Natural killer cell (primary cell): ENCODE measurements at places on chromosomes 3 and 15. TPM values are rescaled to one million over a fixed set of nuclear protein-coding genes. Genes with fewer than 3 reads are reported as not detected.

- H3K36me3 ChIP-seq, result peaks cover 60% of the 10 kb centered on the region
- DNase-seq, result no peak
- no peak overlapping the region for H3K27ac ChIP-seq
- H3K4me3 ChIP-seq, result no peak overlapping the region
- H3K4me1 ChIP-seq, result no peaks in the 10 kb centered on the region
- H3K27me3 ChIP-seq, result no peaks in the 10 kb centered on the region
Measured at GRCh38 chr15:83053151-83053550, 13.9 kb downstream of the BTBD1 start.

- no peaks in the 10 kb centered on the region for H3K27me3 ChIP-seq
- no peaks in the 10 kb centered on the region for H3K36me3 ChIP-seq
- no peak for DNase-seq
- peaks cover 26% of the 10 kb centered on the region for H3K4me1 ChIP-seq
- no peak overlapping the region for H3K4me3 ChIP-seq
Measured at GRCh38 chr3:157066335-157067098, 93.4 kb downstream of the CCNL1 start.

GRCh38 chr3:9056581-9056980 is 93.3 kb upstream of the RAD18 start:
- DNase-seq, result no peak
- no peak overlapping the region for H3K27ac ChIP-seq
- H3K27me3 ChIP-seq, result no peaks in the 10 kb centered on the region

DNA sequence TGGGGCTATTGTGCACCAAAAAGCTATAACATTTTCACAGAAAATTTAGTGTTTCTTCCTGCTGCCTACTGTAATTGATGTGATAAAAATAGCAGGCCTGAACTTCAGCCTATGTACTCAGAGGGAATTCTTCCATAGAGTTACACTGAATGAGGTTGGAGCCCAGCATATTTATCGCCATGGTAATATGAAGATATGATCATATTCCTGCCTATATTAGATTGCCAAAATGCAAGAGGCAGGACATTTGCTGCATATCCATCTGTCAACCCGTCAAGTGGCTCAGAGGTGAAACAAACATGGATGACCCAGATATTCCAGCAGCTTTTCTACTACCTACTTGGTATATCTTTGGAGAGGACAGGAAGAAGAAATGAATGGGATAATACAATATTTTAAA is 1150.6 kb downstream of the TBL1XR1 start:
- H3K4me3 ChIP-seq, result no peak overlapping the region
- no peak overlapping the region for H3K27ac ChIP-seq
- no peaks in the 10 kb centered on the region for H3K36me3 ChIP-seq
- H3K27me3 ChIP-seq, result no peaks in the 10 kb centered on the region

DNA sequence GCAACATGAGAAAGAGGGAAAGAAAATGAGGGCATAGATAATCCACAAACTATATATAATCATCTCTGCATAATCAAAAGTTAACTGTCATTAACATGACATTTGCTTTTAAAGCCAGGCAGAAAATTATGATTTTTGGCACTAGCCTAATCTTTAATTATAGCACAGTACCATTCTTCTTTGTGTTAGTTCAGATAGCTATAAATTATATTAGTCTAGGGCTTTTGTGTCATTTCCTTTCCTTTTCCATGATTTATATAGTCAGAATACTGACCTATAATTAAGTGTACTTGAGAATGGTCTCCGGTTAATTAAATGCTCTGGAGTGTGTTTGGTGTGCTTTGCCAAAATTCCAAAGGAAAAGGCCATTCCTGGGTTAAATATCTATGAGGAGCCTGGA is 441.9 kb upstream of the THRB start:
- no peaks in the 10 kb centered on the region for H3K36me3 ChIP-seq
- no peaks in the 10 kb centered on the region for H3K4me1 ChIP-seq
- H3K27ac ChIP-seq, result no peak overlapping the region
- H3K27me3 ChIP-seq, result no peaks in the 10 kb centered on the region
- no peak for DNase-seq
- no peak overlapping the region for H3K4me3 ChIP-seq

The IL17RC gene
- total RNA-seq, result 1.5 TPM

GRCh38 chr15:59322056-59322759 is 50.5 kb downstream of the MYO1E start:
- H3K27me3 ChIP-seq, result no peaks in the 10 kb centered on the region
- H3K36me3 ChIP-seq, result no peaks in the 10 kb centered on the region
- DNase-seq, result no peak
- no peak overlapping the region for H3K27ac ChIP-seq
- H3K4me1 ChIP-seq, result peaks cover 5% of the 10 kb centered on the region

- peaks cover 18% of the 10 kb centered on the region for H3K4me1 ChIP-seq
- peaks cover 23% of the 10 kb centered on the region for H3K36me3 ChIP-seq
- H3K27me3 ChIP-seq, result no peaks in the 10 kb centered on the region
- peak within 1 kb of the TSS; percentile 62 for H3K4me3 ChIP-seq
- peak within 1 kb of the TSS; percentile 57 for H3K27ac ChIP-seq
- peak; percentile 98 for DNase-seq
Measured at GRCh38 chr3:50292159-50293078, at the start of gene IFRD2. TSS of gene IFRD2 (minus strand) at chr3:50292429. CDS start at chr3:50292274, 155 bp downstream.

- no peaks in the 10 kb centered on the region for H3K4me1 ChIP-seq
- no peaks in the 10 kb centered on the region for H3K27me3 ChIP-seq
- DNase-seq, result no peak
Measured at GRCh38 chr15:59258317-59258716, 51.7 kb downstream of the LDHAL6B start.

DNA sequence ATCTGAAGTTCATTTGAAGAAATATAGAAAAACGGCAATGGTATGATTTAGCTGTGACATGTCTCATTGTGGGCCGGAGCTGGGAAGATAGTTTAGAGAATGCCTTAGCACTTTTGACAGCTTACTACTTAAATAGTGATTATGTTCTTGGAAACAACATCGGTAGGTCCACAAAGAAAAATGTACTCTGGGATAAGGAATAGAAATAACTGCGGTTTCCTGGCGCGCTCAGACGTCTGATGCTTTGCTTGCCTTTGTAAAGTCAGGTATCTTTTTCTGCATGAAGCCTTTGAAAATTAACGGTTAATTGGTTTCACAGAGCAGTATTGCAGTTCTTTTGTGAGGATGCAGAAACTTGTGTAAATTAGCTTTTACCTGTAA is 1.4 kb downstream of the USP3 start:
- peaks cover 35% of the 10 kb centered on the region for H3K4me1 ChIP-seq
- peak overlapping the region; percentile 81 for H3K27ac ChIP-seq
- H3K27me3 ChIP-seq, result no peaks in the 10 kb centered on the region
- H3K36me3 ChIP-seq, result no peaks in the 10 kb centered on the region

- no peak overlapping the region for H3K27ac ChIP-seq
- H3K4me3 ChIP-seq, result no peak overlapping the region
- peaks cover 2% of the 10 kb centered on the region for H3K27me3 ChIP-seq
- H3K36me3 ChIP-seq, result no peaks in the 10 kb centered on the region
- H3K4me1 ChIP-seq, result no peaks in the 10 kb centered on the region
Measured at GRCh38 chr3:187490366-187490765, 122.2 kb downstream of the RTP4 start.

The TTLL13 gene
- total RNA-seq, result 2.2 TPM

DNA sequence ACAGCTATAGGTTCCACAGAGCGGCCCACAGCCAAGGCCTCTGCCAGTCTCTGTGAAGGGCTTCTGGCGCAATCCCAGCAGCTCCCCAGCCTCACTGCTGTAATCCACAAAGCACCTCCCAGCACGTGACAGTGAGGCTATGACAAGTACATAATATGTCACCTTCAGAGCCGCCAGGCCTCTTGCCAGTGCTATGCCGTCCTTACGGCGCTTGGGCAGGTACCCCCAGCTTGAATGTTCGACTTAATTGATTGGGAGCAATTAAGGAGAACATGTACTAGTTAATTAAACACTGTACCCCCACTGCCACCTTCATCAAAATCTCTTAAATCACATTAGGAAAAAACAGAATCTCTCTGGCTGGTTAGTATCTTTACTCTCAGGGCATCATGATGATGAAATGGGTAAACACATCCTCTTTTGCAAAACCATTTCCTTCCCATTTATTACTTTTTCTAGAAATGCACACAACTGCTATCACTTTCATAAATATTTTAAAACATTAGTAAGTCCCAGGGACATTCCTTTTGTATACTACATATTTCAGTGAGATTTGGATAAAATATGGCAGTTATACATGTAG is 169.9 kb downstream of the XXYLT1 start:
- H3K4me3 ChIP-seq, result no peak overlapping the region
- no peaks in the 10 kb centered on the region for H3K27me3 ChIP-seq
- H3K4me1 ChIP-seq, result peaks cover 20% of the 10 kb centered on the region
- H3K27ac ChIP-seq, result peak overlapping the region; percentile 63
- H3K36me3 ChIP-seq, result no peaks in the 10 kb centered on the region

The ANKRD34C gene
- not detected for total RNA-seq

The ZNF660 gene
- total RNA-seq, result 7.7 TPM

DNA sequence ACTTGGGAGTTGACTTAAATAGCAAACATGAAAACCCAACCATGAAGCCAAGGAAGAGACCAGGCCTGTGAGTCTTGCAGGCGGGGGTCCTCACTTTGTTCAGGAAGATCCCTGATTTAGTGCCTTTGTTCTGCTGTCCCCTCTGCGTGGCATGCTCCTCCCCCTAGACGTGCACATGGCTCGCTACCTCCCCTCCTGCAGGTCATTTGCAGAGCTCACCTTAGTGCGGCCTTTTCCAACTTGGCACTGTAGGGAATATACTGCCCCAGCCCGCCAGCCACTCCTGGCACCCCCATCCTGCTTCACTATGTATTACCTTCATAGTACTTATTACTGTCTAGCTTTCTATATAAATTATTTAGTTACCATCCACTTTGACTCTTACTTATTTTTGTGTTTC is 18.3 kb downstream of the GXYLT2 start:
- DNase-seq, result no peak
- H3K27ac ChIP-seq, result no peak overlapping the region
- H3K36me3 ChIP-seq, result no peaks in the 10 kb centered on the region
- H3K4me3 ChIP-seq, result no peak overlapping the region
